ENCODE measurements at places on chromosomes 2 and 18. TPM values are rescaled to one million over a fixed set of nuclear protein-coding genes. Genes with fewer than 3 reads are reported as not detected.

ACADL gene
- total RNA-seq: 0.99 TPM

FZD7 gene
- 2.0 TPM for total RNA-seq

DSG1 gene
- 0.61 TPM for total RNA-seq

DNA sequence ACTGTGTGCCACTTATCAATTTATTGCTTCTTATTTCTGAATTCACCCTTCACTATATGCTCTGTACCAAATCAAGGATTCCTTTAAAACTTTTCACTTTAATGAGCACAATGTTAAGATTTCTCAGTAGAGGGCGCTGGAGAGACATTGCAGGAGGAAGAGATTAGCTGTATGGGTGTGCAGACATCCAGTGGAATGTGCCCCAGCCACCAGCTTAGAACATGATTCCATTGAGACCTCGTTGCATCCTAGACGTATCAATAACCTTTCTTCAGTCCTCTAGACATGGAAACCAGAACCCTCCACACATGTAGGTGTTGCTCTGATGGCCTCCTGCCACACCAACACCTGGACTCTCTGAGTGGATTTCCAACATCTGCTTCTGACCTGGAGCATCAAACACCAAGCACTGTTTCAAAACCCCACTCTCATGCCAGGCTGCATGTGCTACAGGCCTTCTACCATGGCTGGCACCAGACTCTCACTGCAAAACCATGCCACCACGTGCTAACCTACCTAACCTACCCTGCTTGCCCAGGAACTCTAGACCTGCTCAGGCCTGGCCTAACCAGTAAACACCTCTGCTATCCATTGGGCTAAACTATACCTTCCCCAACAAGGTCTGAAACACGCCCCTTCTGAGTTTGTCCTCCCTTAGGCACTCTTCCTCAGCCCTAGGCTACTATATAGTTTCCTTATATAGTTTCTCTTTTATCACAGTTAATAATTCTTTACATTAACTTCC lies 633.2 kb upstream of the PKDCC start:
- H3K27me3 ChIP-seq: no peaks in the 10 kb centered on the region
- H3K36me3 ChIP-seq: no peaks in the 10 kb centered on the region
- no peaks in the 10 kb centered on the region for H3K4me1 ChIP-seq
- DNase-seq: peak; percentile 8
- no peak overlapping the region for H3K27ac ChIP-seq

DNA sequence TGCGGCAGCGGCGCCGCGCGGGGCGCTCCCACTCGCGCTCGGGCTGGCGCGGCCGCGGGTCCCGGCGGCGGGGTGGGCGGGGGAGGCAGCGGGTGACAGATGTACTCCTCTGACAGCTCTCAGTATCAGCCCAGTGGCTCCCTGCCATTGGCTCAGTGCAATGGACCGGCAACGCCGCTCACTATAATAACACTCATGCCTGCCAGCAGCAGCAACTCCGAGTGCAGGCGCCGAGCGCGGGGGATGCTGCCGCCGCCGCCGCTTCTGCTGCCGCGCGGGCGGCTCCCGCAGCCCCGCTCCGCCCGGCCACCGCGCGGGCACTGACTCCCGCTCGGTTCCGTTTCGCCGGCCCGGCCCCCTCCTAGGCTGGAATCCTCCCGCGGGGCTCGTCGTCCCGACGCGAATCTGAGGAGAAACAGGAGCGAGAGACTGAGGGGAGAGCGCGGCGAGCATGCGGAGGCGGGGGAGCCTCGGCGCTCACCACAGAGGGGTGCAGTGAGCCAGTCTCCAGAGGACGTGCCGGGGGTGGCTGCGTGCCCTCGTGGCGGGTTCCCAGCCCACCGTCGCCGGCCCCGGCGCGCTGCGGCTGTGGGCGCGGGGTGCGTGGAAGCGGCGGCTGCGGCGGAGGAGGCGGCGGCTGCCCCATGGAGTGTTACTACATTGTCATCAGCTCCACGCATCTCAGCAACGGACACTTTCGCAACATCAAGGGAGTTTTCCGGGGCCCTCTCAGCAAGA lies at the start of gene ZNF804A:
Gene ZNF804A (plus strand): TSS at position 214 of the 738 bp plus-strand sequence. CDS start 431 bp downstream, at position 645.
- DNase-seq: no peak
- H3K4me1 ChIP-seq: no peaks in the 10 kb centered on the region
- H3K27me3 ChIP-seq: peaks cover 41% of the 10 kb centered on the region
- no peaks in the 10 kb centered on the region for H3K36me3 ChIP-seq
- no peak within 1 kb of the TSS for H3K4me3 ChIP-seq

- H3K4me1 ChIP-seq: no peaks in the 10 kb centered on the region
- no peak overlapping the region for H3K4me3 ChIP-seq
- H3K36me3 ChIP-seq: peaks cover 62% of the 10 kb centered on the region
- H3K27me3 ChIP-seq: no peaks in the 10 kb centered on the region
- no peak overlapping the region for H3K27ac ChIP-seq
These were observed 54.7 kb downstream of the UGGT1 start for GRCh38 chr2:128145651-128146050.

DNA sequence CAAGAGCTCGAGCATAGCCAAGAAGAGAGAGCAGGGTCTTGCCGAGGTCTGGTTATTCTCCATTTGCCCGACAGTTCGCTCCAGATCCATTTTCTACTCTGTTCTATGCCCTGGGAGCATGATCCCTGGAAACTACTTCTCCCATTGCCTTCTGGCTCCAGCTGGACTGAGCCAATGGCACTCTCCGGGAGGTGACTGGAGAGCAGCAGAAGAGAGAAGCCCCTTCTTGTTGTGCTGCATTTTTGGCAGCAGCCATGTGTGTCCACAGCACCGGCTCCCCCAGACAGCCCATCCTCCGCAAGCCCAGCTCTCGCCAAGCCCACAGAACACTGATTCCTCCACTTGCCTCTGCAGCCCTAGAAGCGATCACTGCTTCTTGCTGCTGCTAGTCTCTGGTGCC lies 345.5 kb downstream of the TNS1 start:
- H3K36me3 ChIP-seq: no peaks in the 10 kb centered on the region
- no peaks in the 10 kb centered on the region for H3K27me3 ChIP-seq
- H3K4me3 ChIP-seq: no peak overlapping the region

DNA sequence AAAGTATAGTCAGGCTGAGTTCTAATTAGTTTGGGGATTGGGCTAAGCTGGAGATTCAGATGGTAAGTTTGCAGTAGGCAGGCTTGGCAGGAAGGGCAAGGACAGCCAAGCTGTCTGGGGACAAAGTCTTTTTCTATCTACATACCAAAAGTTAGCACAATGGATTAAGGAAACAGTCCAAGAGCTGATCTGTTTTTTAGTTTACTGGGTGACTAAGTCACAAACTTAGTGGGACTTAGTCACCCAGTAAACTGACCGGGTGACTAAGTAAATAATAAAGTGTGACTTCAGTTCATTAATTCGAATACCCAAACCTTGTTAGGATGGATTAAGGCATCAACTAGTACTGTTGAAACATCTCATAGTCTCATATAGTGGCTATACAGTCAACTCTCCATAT lies 1386.0 kb upstream of the CELF4 start:
- no peaks in the 10 kb centered on the region for H3K36me3 ChIP-seq
- H3K27ac ChIP-seq: no peak overlapping the region
- no peak for DNase-seq
- H3K4me3 ChIP-seq: no peak overlapping the region

DNA sequence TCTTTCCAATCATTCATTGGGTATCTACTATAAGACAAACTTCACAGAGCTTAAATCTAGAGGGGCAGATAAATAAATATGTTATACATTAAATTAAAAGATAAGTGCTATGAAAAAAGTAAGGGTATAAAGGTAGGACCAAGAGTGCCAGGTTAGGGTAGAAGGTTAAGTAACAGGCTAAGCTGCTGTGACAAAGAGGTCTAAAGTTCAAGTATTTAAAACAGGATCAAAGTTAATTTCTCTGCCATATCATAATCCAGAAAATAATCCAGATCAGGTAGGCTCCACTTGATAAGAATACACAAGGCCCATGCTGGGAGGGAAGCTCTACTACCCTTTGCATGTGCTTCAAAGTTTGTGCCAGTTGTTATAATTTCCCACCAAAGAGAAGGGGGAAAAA lies 115.6 kb downstream of the DYM start:
- no peaks in the 10 kb centered on the region for H3K36me3 ChIP-seq
- H3K4me3 ChIP-seq: no peak overlapping the region
- H3K4me1 ChIP-seq: no peaks in the 10 kb centered on the region

DNA sequence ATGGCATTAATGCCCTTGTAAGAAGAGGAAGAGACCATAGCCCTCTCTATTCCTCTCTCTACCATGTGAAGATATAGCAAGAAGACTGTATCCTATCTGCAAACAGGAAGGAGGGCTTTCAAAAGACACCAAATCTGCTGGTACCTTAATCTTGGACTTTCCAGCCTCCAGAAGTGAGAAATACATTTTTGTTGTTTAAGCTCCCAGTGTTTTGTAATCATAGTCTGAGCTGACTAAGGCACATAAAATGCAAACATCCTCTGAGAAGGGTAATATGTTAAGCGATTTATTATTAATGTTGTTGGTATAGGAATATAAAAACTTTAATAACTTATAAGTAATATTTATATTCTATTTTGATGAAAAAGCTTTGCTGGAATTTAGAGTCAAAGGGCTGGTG lies 559.8 kb downstream of the SUCLG1 start:
- no peaks in the 10 kb centered on the region for H3K4me1 ChIP-seq
- no peaks in the 10 kb centered on the region for H3K27me3 ChIP-seq
- DNase-seq: no peak
- no peaks in the 10 kb centered on the region for H3K36me3 ChIP-seq

GRCh38 chr2:100744589-100744988 lies 75.3 kb upstream of the NPAS2 start:
- no peaks in the 10 kb centered on the region for H3K27me3 ChIP-seq
- no peaks in the 10 kb centered on the region for H3K4me1 ChIP-seq
- H3K4me3 ChIP-seq: no peak overlapping the region
- no peak for DNase-seq
- no peak overlapping the region for H3K27ac ChIP-seq
- no peaks in the 10 kb centered on the region for H3K36me3 ChIP-seq

- no peaks in the 10 kb centered on the region for H3K36me3 ChIP-seq
- H3K4me1 ChIP-seq: no peaks in the 10 kb centered on the region
- H3K27ac ChIP-seq: no peak overlapping the region
- DNase-seq: no peak
- no peaks in the 10 kb centered on the region for H3K27me3 ChIP-seq
- H3K4me3 ChIP-seq: no peak overlapping the region
These were observed 321.7 kb upstream of the REV1 start for GRCh38 chr2:99811544-99811943.

DNA sequence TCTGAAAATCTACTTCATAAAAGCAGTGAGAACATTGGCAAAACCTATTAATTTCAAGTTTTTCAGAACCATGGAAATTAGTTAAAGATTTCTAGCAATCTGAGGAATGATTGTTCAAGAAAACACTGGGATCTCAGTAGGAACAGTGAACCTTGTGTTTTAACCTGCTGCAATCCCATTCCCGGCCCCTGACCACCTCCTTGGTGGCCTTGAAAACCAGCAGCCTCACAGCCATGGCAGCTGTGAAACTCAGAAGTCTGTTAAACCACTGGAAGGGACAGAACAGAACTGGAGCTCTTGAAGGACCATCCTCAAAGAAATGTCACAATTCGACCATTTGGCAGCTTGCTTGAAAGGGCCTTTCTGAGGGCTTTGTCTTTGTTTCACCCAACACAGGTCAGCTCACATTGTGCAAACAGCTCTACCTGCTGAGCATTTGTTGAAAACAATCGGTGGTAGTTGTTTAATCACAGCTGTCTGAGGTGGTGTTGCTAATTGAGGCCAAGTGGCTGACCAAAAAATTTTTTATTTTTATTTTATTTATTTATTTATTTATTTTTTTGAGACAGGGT lies 25.8 kb downstream of the NEDD4L start:
- H3K36me3 ChIP-seq: no peaks in the 10 kb centered on the region
- no peak for DNase-seq
- no peaks in the 10 kb centered on the region for H3K4me1 ChIP-seq
- no peaks in the 10 kb centered on the region for H3K27me3 ChIP-seq
- H3K27ac ChIP-seq: no peak overlapping the region

DNA sequence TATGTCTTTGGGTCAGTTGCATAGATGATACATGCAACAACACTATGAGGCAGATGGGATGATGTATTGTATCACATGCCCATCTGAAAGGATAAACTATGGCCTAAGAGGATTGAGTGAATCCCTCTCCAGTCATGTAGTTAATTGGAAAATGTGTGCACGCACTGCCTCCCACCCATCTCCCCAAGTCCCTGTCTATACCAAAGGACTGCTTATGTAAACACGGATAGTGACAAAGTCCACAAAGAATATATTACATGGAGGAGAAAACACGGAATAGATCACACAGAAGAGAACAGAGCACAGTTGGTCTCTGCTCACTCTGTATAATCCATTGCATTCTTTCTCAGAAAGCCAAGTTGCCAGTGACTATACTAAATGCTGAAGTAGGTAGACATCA lies 82.4 kb downstream of the NCKAP5 start:
- H3K4me3 ChIP-seq: no peak overlapping the region
- H3K4me1 ChIP-seq: no peaks in the 10 kb centered on the region
- DNase-seq: no peak
- no peaks in the 10 kb centered on the region for H3K36me3 ChIP-seq
- no peak overlapping the region for H3K27ac ChIP-seq
- no peaks in the 10 kb centered on the region for H3K27me3 ChIP-seq

DNA sequence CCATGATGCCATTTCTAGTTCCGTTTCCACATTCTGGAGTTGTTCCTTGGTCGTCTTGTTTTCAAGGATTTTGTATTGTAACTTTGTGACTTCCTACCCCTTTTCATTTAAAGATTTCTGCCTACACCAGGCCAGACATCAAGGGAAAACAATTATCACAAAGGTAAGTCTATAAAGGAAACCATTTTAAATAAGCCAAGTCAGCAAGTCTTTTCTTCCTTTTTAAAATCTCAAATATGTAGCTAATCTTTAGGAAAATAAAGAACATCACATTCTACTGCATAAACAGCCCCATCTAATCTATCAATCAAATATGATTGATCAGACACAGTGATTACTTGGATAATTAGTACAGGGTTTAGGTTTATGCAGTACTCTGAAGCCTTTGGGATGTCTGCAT lies 35.8 kb upstream of the INSIG2 start:
- H3K27me3 ChIP-seq: no peaks in the 10 kb centered on the region
- H3K27ac ChIP-seq: no peak overlapping the region
- no peak overlapping the region for H3K4me3 ChIP-seq
- H3K36me3 ChIP-seq: no peaks in the 10 kb centered on the region
- no peak for DNase-seq

GRCh38 chr18:37483221-37483971 lies 82.2 kb downstream of the CELF4 start:
- no peak overlapping the region for H3K27ac ChIP-seq
- no peaks in the 10 kb centered on the region for H3K36me3 ChIP-seq
- DNase-seq: peak; percentile 28

DNA sequence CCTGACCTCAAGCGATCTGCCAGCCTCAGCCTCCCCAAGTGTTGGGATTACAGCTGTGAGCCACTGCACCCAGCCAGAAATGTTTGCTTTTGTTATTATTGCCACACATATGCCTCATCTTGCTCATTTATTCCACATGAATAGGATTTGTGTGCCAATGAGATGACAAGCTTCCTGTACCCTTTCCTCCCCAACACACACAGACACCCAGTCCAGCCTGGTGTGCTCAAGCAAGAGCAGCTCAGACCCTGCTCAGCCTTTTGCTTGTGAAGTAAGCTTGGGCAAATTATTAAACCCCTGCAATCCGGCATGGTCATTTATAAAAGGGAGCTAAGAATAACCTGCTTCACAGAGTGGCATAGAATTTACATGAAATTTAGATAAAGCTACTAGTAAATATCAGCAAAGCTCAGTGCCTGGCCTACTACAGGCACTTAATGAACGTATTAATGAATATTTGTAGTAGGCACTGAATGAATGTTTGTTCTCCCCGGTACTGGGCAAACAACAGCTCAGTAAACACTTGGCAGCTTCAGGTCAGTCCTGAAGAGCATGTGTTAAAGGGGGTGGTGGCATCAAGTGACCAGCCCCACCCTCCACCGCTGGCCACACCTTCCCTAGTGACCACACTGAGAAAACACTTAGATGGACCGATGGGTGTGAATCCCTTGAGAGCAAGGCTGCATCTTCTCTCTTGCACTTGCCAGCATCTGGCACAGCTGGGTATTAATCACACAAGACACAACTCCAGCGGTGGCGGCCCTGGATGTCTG lies 280.2 kb downstream of the SRBD1 start:
- H3K36me3 ChIP-seq: no peaks in the 10 kb centered on the region
- H3K4me1 ChIP-seq: no peaks in the 10 kb centered on the region
- no peaks in the 10 kb centered on the region for H3K27me3 ChIP-seq
